Caco-2 (cell line): ENCODE measurements at places on chromosomes 4 and X. TPM values are rescaled to one million over a fixed set of nuclear protein-coding genes. Genes with fewer than 3 reads are reported as not detected.

- no peak for DNase-seq
- H3K4me1 ChIP-seq = no peaks in the 10 kb centered on the region
- no peak overlapping the region for H3K27ac ChIP-seq
- no peak overlapping the region for H3K4me3 ChIP-seq
These were observed 50.6 kb downstream of the NRK start for GRCh38 chrX:105872941-105873340.

- H3K36me3 ChIP-seq = no peaks in the 10 kb centered on the region
- no peaks in the 10 kb centered on the region for H3K27me3 ChIP-seq
- DNase-seq = no peak
- no peak overlapping the region for H3K27ac ChIP-seq
- no peaks in the 10 kb centered on the region for H3K4me1 ChIP-seq
- no peak overlapping the region for H3K4me3 ChIP-seq
These were observed 864.6 kb upstream of the IGFBP7 start for GRCh38 chr4:57974821-57975220.

The MAGEA2 gene
- total RNA-seq = not detected in 2 replicates

GRCh38 chr4:140081641-140082390, 72.2 kb downstream of the MAML3 start:
- no peaks in the 10 kb centered on the region for H3K27me3 ChIP-seq
- H3K27ac ChIP-seq = peak overlapping the region; percentile 50
- peaks cover 35% of the 10 kb centered on the region for H3K4me1 ChIP-seq

The C4orf51 gene
- total RNA-seq = not detected in 2 replicates

DNA sequence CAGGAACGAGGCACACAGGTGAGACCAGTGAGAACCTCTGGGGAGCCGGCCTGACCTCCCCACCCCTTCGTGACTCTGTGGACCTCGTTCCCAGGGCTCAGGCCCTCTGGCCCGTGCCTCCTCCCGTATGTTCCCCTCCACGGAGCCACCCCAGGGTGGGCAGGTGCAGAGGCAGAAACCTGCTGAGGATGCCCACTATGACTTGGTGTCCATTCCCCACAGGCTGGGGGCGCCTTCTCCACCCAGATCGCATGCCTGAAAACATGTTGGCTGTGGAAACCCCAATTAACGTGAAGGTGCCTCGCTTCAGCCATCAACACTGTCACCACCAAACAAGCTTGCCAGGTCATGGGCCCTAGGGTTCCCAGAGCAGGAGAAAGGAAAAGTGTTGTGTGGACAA, 27.0 kb downstream of the BLOC1S4 start:
- H3K27me3 ChIP-seq = no peaks in the 10 kb centered on the region
- H3K4me1 ChIP-seq = no peaks in the 10 kb centered on the region
- H3K36me3 ChIP-seq = no peaks in the 10 kb centered on the region

GRCh38 chrX:136029766-136030165, 44.5 kb downstream of the SLC9A6 start:
- no peaks in the 10 kb centered on the region for H3K4me1 ChIP-seq
- no peak overlapping the region for H3K27ac ChIP-seq
- no peak overlapping the region for H3K4me3 ChIP-seq
- H3K36me3 ChIP-seq = no peaks in the 10 kb centered on the region
- DNase-seq = no peak
- H3K27me3 ChIP-seq = no peaks in the 10 kb centered on the region
